ENCODE measurements at places on chromosomes 12 and 14.

DNA sequence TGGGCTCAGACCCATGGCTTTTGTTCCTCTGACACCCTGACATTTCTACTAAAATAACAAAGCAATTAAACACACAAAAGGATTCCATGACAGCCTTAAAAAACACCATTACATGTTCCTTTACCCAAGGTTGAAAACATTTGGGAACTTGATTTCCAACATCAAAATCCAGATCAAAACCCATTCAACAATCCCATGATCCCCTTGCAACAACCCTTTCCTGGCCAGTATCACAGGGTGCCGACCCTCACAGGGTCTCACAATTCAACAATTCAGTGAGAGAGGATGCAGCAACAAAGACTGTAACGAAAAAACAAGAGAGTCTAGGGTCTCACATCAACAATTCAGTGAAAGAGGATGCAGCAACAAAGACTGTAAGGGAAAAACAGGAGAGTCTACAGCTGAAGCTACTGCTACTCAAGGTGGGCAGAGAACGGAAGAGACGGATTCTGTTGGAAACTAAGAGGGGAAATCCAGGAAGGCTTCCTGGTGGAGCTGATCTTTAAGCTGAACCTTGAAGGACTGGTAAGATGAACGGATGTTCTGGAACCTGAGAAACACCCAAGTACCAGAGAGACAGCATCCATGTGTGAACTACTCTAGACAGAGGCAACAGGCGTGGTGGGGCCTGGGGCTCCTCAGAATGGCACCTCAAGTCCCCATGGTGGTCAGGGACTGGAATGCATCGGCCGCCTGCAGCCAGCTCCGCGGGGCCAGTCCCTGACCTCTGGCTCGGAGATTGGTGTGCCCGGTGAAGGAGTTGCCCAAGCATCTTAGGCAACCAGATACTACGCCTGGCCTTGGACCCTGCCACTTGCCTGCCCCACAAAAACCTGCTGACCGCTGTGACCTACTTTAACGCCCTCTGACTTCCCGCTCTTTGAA, 22.7 kb upstream of the ZFP36L1 start:
- no peak for DNase-seq

DNA sequence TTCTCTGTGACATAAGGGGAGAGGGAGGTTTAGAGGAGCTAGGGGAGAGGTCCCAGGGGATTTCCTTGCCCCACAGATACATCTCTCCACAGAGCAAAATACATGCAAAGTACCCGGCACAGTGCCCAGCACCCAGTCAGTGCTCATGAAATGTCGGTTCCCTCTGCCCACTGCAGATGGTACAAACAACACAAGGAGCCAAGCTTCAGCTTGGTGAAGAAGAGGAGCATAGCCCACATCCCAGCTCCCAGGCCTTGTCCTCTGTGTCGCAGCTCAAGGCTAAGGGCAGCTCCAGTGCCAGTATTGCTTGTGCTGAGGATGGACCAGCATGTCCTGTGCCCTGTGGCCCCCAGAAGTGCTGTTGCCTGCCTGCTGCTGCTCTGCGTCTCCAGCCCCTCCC, 35.0 kb upstream of the FKBP4 start:
- DNase-seq, result no peak

- DNase-seq, result no peak
Measured at GRCh38 chr12:17976202-17976601, 113.8 kb downstream of the RERGL start.

DNA sequence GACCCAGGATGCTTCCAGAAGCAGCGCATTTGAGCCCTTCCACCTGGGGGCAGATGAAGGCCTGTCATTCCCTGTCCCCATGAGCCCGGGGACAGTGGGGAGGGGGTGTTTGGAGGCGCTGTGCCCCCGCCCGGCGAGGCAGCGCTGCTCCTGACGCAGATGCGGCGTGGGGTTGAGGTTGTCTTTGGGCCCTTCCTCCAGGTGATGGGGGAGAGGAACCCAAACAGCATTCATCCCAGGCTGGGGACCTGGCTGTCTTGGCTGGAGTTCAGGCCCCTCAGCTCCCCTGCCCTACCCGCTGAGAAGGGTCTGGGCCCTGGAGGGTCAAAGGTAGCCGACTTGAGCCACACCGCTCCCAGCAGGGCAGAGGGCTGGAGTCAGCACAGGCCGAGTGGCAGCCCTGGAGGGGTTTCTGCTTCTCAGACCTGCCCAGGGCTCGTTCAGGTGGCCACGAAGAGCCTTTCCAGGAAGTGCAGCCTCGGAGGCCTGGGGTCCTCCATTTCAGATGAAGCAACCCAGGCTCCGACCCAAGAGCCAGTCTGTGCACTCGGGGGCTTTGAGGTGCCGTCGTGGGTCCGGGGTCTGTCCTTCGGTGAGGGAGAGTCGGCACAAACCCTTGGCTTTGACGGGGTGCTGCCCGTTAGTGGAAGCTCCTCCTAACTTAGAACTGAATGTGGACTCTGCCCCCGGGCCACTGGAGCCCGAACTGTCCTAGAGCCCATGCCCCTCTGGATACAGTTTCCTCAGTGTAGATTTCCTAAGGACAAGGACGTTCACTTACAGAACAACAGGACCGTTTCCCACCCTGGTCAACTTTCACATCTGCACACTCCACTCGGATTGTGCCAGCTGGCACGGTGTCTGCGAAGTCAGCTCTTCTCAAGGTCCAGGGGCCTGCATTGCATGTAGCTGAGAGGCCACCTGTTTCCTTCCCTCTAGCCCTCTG, 16.1 kb downstream of the ACADS start:
- no peak for DNase-seq

DNA sequence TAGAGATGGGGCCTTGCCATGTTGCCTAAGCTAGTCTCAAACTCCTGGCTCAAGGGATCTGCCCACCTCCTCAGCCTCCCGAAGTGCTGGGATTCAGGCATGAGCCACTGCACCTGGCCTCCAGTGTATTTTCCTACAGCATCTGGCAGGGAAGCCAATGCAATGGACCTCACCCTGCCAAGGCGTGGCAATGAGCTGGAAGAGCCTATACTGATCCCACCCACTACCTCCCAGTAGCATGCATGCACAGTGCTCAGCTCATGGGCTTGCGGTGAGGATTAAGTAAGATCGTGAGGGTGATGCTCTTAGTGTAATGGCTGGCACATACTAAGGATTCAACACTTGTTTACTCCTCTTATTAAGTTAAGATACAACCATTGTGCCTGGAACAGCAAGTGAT, 69.7 kb downstream of the PHLDA1 start:
- no peak for DNase-seq

DNA sequence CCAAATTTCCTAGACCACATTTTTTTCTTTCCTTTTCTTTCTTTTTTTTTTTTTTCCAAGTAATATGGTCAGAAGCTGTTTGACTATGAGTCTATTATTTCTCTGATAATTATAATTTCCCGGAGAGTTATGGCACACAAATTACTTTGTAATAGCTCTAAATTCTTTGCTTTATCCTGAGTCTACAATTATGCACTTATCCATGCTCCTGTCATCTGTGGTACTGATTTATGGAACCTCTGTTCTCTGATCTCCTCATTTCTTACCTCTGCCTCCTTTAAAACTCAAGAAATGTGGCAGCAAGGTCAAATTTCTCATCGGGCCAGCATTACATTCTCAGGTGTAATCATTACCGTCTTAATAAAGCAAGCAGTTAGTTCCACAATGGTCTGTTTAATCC, 282.1 kb downstream of the PAWR start:
- DNase-seq, result no peak

DNA sequence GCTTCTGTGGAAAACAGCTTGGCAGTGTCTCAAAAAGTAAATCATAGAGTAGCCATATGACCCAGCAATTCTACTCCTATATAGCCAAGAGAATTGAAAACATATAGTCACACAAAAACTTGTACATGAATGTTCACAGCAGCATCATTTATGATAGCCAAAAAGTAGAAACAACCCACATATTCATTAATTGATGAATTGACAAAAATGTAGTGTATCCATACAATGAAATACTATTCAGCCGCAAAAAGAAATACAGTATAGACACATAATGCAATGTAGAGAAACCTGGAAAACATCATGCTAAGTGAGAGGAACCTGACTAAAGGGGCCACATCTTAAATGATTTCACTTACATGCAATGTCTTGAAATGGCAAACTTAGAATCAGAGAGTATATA, 326.6 kb downstream of the KCNH5 start:
- DNase-seq, result no peak

DNA sequence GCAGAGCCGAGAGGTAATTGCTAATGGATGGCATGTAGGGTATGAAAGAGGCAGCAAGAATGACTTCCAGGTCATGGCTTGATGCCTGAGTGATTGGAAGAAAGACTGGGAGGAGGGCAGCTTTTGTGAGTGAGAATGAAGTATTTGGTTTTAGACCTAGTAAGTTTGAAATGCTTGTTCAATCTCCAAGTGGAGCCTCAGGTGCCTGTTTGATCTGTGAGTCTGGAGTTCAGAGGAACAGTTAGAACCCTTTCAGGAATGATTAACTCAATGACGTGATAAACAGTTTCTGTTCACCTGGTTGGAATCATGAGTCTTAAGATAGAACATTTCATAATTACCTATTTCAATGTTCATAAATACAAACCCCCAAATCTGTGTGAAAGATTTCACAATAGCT, 10.4 kb downstream of the KCNJ8 start:
- no peak for DNase-seq

DNA sequence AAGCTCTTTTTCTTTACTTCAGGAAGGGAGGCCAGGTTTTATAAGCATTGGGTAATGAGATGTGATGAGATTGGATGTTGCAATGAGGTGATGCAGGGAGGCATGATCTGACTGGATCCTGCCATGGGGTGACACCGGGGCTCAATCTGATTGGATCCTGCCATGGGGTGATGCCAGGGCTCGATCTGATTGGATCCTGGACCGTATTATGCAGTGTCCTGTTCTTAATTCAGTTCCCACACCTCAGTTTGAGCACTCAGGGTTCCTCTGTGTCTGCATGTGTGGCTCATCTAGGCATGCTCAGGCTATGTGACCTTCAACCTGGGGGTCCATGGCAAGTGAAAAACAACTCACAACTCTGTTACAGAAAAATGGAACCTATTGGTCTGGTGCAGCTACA, 166.4 kb downstream of the SLC15A4 start:
- no peak for DNase-seq

DNA sequence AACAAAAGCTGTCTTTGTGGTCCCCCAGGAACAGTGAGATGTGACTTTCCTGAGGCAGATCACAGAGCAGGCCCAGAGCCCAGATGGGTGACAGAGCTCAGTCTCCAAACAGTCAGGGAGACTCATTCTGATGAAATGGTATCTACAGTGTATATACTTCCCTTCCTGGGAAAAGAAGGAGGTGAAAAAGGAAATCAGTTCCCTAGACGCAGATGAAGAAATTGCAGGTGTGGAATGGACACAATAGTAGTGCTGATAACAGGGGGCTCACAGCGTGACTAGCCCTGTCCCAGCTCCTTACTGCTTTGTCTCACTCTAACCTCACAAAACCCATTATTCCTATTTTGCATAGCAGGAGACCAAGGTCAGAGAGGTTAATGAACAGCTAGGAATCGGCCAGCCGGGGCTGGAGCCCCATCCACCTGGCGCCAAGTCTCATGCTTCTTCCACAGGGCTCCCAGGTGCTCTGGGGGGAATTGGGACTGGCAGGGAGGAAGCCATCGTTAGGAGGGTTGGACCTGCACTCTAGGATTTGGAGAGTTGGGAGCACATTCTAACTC, 11.9 kb downstream of the KCNH3 start:
- DNase-seq, result no peak

DNA sequence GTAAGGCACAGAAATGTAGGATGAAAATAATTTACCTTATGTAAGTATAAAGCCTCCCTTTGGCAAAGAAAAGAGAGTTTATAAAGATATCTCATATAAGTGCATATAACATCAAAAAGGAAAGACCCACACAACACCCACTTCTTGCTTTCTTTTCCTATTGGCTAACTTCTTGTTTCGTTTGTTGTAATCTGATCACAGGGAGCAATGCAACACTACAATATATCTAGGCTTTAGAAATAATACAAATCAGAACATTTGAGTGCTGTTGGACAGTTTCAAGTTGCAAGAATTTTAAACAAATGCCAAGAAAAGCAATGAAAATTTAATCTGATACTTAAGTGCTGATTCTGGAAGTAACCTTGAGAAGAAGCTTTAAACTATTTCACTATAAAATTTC, 1.3 kb downstream of the FGD6 start:
- DNase-seq, result no peak

DNA sequence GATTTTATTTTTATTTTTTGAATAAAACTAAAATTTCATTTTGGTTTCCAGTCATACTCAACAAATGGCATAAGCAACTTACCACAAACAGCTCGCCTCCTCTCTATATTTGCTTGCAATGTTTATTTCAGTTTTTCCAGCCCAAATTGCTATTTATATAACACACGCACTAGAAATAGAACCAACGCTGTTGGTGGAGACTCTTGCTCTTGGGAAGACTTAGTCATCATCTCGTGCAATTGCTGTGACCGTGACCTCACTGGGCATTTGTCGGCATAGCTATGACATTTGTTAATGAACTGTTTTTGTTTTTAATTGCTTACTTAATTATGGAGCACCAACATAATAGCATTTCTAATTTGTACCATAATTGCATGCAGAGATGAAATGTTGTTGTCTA, 153.1 kb upstream of the OTX2 start:
- no peak for DNase-seq

DNA sequence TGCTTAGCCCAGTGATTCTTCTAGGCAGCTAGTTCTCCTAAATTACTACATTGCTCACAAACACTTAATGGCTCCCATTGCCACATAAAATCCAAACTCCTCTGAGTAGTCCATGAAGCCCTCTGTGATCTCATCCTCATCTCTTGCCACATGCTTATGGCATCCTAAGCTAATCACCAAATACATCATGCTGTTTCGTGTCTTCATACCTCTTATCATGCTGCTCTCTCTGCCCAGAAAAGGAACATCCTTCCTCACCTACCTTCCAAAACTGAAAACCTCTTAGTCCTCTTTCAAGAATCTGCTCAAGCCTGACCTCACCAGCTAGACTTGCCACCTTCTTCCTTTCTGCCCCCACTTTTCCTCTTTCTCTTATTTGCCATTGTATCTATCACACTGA, 108.5 kb downstream of the DUSP6 start:
- no peak for DNase-seq

DNA sequence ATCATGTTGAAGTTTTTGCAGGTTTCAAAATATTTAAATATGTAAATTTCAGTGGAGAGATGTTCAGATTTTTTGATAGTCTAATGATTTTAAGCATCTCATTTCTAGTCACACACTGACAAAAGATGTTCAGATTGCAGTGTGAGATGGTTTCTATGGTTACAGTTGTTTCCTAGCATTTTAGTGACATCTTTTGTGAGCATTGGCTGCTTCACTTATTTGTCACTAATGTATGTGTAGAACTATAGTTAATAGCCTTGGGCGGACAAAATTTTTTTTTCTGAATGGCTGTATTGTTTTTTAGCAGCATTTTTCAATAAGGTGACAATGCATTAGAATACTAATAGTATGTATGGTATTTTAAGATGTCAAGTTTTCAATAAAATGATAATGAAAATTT, 315.6 kb upstream of the PRKD1 start:
- no peak for DNase-seq

GRCh38 chr12:30814295-30814655, 59.5 kb upstream of the CAPRIN2 start:
- no peak for DNase-seq
